ENCODE measurements at places on chromosomes 7 and 10. TPM values are rescaled to one million over a fixed set of nuclear protein-coding genes. Genes with fewer than 3 reads are reported as not detected.

GRCh38 chr10:133143546-133143945 is 16.5 kb upstream of the KNDC1 start:
- DNase-seq: no peak
- H3K4me3 ChIP-seq: no peak overlapping the region
- no peak overlapping the region for H3K27ac ChIP-seq
- H3K4me1 ChIP-seq: no peaks in the 10 kb centered on the region
- no peaks in the 10 kb centered on the region for H3K36me3 ChIP-seq
- H3K27me3 ChIP-seq: no peaks in the 10 kb centered on the region

DNA sequence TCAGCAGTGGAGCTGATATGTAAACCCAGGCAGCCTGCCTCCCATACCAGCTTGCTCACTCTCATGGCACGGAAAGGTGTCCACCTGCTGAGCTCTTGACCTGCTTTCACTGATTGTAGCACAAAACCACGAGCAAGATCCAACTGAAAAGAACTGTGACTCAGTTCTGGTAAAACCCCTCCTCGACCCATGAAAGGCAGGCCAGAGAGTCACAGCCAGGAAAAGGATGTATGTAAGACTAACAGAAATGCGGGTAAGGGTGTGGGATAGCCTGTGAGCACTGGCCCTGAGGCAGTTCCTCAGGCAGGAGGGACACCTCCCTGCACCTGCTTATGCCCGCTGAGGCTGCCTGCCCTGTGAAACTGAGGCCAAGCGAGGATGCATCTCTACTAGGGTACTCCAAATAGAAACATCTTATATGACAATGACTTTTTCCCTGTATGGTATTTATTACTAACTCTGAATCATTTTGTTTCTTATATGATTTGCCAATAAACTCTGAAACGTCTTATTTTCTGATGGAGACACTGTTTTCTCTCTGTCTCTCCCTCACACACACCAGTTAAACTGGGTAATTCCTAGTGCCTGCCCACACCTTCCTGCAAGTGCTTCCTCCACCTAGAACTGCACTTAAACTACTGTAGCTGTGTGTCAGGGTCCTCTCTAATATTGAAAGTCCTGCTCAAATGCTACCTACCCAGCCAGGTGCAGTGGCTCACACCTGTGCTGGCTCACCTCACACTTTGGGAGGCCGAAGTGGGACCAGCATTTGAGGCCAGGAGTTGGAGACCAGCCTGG is 73.3 kb upstream of the GHITM start:
- H3K4me3 ChIP-seq: no peak overlapping the region
- no peaks in the 10 kb centered on the region for H3K27me3 ChIP-seq
- no peak for DNase-seq

GRCh38 chr10:100128951-100129350 is 47.3 kb upstream of the CPN1 start:
- no peak for DNase-seq
- H3K27me3 ChIP-seq: no peaks in the 10 kb centered on the region
- no peak overlapping the region for H3K4me3 ChIP-seq
- H3K36me3 ChIP-seq: no peaks in the 10 kb centered on the region

DNA sequence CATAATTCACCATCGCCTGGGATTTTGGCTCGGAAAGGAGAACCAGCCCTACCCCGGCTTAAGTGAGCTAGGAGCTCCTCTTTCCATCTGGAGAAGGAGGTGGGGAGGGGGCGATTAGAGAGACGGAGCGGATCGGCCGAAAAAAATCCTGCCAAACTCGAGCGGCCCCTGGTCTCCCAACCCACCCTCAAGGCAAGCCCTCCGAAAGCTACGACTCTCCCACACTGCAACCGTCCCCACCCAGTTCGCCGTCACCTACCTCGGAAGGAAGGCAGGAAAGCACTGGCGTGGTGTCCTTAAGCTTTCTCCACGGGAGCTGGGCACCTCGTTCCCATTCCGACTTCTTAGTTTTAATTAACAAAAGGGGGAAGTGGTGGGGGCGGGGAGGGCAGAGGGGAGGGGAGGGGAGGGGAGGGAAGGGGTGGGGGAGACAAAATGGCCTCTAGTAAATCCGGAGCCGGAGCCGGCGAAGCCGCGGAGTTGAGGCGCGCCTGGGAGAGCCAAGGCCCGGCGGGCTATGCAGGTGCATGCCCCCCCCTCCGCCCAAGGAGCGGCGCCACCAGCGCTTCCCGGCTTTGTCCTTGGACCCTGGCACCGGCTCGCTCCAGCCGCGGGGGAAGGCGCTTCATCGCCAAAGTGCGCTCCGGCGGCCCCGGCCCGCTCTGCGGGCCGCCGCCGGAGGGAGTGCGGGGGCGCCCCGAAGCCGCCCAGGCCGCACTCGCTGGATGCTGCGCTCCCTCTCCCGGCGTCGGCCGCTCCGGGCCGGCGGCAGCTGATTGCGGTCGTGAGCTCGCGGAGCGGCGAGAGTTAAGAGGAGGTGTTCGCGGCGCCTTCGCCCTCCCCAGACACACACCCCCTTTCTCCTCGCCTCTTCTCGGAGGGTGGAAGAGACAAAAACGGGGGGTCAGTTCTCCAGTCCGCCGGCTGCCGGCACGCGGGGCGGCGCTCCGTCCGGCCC is at the start of gene LRRC4:
TSS of gene LRRC4 (minus strand) at position 784 of the 958 bp plus-strand sequence. CDS start 797 bp downstream, outside the sequence.
- peaks cover 6% of the 10 kb centered on the region for H3K4me1 ChIP-seq
- peak within 1 kb of the TSS; percentile 25 for H3K4me3 ChIP-seq
- peak; percentile 28 for DNase-seq
- no peaks in the 10 kb centered on the region for H3K36me3 ChIP-seq
- H3K27ac ChIP-seq: peak within 1 kb of the TSS; percentile 44

DNA sequence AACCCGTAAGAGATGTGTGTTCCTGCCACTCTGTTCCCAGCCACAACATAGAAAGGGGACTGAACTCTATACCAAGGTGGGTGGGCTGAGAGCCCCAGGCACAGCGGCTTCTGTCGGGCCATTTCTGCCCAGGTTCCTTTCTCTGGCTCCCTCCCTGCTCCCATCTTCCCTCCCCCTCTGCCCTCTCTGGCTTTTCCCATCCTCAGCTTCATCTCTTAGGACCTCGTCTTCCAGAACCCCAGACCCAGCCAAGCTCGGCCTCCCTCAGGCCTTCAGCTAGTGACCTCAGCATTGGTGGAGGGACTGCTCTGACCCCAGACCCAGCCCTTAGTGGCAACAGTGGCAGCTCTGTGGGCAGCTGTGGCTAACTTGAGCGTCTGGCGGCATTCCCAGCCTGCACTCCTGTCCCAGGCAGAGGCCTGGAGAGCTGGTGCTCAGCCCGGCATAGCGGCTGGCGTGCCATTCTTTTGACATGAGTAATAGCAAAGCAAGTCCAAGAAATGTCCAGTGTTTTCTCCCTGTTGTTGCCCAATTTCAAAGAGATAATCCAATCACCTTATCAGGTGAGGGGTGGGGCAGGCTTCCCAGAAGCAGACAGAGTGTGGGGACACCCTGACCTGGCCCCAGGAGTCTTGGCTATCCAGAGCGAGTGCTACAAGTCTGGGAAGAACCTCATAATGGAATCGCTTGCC is 15.9 kb downstream of the PTPRE start:
- no peaks in the 10 kb centered on the region for H3K27me3 ChIP-seq
- no peak overlapping the region for H3K4me3 ChIP-seq
- no peak overlapping the region for H3K27ac ChIP-seq
- H3K36me3 ChIP-seq: no peaks in the 10 kb centered on the region
- no peaks in the 10 kb centered on the region for H3K4me1 ChIP-seq

GRCh38 chr7:143936087-143937009 is 1.3 kb downstream of the OR2F2 start:
- H3K4me3 ChIP-seq: no peak overlapping the region
- H3K27me3 ChIP-seq: no peaks in the 10 kb centered on the region
- DNase-seq: no peak
- H3K27ac ChIP-seq: no peak overlapping the region

DNA sequence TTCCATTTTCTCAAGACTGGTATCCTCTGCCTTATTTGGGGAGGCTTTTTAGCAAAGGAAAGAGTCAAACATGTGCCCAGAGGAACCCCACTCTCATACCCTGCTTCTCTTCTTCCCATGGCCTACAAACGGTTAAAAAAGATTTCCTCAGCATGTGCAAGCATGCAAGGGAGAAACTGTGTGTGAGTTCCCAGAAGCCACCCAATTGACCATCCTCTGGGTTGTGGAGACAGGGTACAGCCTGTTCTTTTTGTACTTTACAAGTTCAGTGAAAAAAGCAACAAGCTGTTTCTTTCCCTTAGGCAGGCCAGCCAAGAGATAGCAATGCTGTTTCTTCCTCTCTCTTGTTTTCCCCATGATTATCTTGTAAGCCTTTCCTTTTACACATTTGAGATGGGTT is 68.8 kb upstream of the MTPN start:
- DNase-seq: no peak
- no peaks in the 10 kb centered on the region for H3K4me1 ChIP-seq
- no peak overlapping the region for H3K27ac ChIP-seq
- no peaks in the 10 kb centered on the region for H3K27me3 ChIP-seq

DNA sequence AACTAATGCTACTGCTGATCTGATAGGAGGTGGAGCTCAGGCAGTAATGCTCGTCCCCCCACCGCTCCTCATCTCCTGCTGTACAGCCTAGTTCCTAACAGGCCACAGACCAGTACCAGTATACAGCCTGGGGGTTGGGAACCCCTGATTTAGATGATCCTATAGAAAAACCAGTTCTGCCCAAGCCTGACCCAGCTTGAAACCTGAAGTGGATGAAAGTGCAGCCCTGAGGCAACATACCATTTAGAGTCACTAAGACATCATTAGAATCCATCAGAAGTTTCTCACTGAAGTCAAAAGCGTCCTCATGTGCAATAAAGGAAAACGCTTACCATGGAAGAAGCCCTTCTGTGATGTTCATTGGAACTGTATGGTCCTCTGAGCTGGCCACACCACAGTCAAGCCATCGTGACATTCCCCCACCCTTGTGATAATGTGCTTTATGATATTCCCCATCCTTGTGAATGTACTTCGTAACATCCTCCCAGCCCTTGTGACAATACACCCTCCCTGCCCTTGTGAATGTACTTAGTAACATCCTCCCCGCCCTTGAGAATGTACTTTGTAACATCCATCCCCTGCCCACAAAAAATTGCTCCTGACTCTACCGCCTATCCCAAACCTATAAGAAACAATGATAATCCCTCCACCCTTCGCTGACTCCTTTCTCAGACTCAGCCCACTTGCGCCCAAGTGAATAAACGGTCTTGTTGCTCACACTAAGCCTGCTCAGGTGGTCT is 65.9 kb upstream of the HECTD2 start:
- no peaks in the 10 kb centered on the region for H3K4me1 ChIP-seq
- no peak overlapping the region for H3K27ac ChIP-seq
- no peaks in the 10 kb centered on the region for H3K36me3 ChIP-seq
- H3K4me3 ChIP-seq: no peak overlapping the region
- no peak for DNase-seq

DNA sequence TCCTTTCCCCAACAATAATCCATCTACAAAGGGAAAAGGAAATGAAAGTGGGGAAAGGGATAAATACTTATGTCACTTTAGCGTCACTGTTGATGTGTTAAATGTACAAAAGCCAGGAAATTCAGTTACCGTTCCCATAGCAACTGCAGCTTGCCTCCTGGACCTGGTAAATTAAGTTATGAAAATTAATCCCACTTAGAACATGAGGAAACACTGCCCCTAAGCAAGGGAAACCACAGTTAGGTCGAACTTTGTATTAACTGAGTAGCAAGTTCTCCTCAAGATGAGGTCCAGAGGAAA is 338.2 kb upstream of the AOAH start:
- no peak overlapping the region for H3K4me3 ChIP-seq
- DNase-seq: no peak
- no peak overlapping the region for H3K27ac ChIP-seq
- no peaks in the 10 kb centered on the region for H3K27me3 ChIP-seq
- no peaks in the 10 kb centered on the region for H3K36me3 ChIP-seq

DNA sequence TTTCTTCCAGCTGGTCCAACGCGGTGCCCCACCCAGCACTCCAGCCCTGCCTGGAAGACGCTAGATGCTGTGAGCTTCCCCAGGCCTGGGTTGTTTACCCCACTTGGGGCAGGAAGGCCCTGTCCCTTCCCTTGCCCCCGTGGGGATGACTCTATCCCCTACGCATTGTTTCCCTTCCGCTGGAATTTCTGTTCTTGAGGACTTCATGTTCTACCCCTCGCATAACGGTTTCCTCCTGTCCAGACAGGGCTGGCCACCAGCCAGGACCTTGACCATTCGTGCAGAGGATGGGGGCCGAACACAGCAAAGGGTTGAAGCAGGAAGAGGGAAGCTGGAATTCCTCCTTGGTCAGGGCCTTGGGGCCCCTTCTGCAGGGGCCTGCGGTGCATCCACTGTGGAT is 14.7 kb upstream of the SERPINE1 start:
- H3K27ac ChIP-seq: peak overlapping the region; percentile 87
- no peaks in the 10 kb centered on the region for H3K4me1 ChIP-seq
- no peak overlapping the region for H3K4me3 ChIP-seq

- H3K27me3 ChIP-seq: no peaks in the 10 kb centered on the region
- no peaks in the 10 kb centered on the region for H3K4me1 ChIP-seq
- no peak for DNase-seq
- H3K36me3 ChIP-seq: no peaks in the 10 kb centered on the region
These were observed 5.8 kb upstream of the GGCT start for GRCh38 chr7:30510124-30511075.

GRCh38 chr7:36387435-36388231 is 2.0 kb upstream of the ANLN start:
- H3K27ac ChIP-seq: peak overlapping the region; percentile 86
- H3K27me3 ChIP-seq: no peaks in the 10 kb centered on the region
- DNase-seq: no peak
- H3K36me3 ChIP-seq: no peaks in the 10 kb centered on the region
- H3K4me1 ChIP-seq: peaks cover 10% of the 10 kb centered on the region

GRCh38 chr7:40544221-40544723 is 409.5 kb downstream of the SUGCT start:
- no peak overlapping the region for H3K27ac ChIP-seq
- no peaks in the 10 kb centered on the region for H3K36me3 ChIP-seq
- DNase-seq: no peak
- H3K4me1 ChIP-seq: no peaks in the 10 kb centered on the region
- H3K27me3 ChIP-seq: no peaks in the 10 kb centered on the region

Gene SOSTDC1
- total RNA-seq: 14.2 TPM

Gene SFTPA1
- total RNA-seq: 0.95 TPM

Gene SEPHS1
- 25.6 TPM for total RNA-seq
